ENCODE measurements at places on chromosomes 7 and 10.

DNA sequence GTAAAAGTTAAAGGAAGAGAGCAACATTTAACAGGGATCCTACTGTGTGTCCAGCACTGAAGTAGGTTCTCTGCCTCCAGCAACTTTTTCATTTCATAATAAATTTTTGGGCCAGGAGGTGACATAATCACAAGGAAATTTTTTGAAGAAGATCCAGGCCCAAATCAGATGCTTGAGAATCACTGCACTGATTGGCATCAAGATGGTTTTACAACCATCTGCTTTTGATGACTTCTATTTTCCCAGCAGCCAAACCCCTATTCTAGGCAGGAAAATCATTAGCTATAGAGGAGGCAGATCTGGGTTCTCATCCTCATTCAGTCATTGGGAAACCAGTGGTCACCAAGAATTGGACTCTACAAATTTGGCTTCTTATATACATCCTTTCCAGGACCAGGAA lies 79.0 kb downstream of the ARL4A start:
- DNase-seq = no peak

DNA sequence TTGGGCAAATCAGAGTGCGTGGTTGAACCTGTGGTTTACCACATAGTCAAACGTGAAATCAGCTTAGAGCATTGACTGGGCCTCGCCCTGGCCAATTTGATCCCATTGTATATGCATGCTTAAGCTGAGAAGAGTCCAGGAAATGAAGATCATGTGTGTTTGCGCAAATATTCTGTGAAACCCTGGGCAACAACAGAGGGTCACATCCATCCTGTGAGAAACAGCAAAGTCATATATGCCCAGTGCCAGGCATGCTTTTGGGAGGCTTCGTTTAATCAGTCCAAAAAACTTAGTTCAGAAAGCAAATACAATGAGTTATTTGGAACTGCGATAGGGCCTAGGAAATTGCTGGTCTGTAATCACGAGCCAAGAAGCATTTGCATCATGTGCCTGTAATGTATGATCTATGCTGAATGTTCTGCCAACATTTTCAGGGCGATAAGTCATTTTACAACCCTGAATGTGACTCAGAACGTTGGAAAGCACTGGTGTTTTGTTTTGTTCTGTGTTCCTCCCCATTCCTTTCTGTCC lies 412.1 kb upstream of the CELF2 start:
- peak; percentile 55 for DNase-seq

DNA sequence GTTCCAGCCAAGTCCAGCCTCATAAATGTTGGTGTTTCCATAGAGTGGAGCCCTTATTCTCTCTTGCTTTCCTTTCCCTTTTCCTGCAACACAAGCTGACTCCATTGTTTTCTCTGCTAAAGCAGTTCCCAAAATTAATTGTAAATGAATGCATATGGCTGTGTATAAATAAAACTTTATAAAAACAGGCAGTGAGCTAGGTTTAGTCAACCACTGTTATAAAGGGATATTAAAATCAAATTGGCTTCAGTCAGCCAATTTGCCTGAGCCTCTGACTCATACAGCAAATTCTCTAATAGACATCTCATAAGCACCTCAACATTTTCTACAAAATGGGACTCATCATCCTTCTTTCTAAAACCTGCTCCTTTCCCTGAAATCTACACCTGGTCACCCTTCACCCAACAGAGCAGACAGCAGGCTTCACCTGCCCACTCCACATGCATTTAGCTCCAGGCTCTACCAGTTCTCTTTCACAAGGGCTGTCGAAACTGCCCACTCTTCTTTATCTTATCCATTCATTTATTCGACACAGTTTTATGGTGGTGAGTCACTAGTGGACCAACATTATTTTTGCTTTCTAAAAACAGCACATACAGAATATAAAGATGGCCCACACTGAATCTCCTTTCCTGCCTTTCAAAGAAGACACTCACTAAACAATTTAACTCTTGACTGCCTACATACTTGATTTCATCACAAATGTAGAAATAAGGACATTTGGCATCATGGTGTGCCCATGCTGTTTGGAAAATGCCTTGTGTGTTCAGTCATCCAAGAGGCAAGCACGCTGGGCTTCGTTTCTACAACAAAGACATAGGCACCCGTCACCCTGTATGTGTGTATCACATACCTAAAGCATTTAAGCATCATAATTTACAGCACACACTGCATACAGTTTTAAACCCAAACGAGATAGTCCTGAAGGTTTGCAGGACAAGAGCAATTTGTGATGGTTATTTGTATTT lies 74.6 kb upstream of the C7orf33 start:
- DNase-seq = no peak

- no peak for DNase-seq
These were observed 26.6 kb upstream of the SNX10 start for GRCh38 chr7:26265065-26265464.

DNA sequence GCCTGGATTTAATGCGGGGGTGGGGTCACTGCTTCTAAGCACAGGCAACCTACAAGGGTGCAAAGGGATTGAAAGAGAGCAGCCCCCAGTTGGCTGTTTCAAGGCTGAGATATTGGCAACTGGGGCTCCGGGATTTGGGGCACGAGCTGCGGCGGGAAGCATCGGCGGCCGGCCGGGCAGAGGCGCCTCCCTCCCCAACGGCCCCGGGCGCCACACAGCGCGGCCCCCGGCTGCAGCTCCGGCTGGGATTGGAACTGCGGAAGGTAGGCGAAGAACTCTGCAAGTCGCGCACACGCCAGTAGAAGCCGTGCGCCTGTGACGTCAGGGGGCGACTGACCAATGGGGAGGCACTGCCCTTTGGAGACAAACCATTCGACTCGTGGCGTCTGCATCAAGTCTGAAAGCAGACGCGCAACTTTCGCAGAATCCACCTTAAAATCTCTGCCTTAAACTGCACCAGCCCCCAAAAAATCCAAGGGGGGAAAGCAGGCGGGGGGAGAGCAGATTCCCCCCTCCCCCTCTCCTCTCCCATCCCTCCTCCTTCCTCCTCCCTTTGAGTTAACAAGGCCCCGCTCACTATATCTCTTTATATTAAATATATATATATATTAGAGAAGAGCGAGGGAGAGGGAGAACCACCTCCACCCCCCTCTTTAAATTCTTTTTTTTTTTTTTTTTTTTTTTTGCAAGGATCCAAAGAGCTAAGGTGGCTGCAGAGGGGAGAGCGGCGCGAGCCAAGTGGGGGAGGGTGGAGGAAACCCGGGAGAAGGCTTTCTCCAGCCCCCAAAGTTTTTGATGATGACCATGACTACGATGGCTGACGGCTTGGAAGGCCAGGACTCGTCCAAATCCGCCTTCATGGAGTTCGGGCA lies at the start of gene DLX6:
TSS of gene DLX6 (plus strand) at position 371 of the 872 bp plus-strand sequence. CDS start at position 796, 425 bp downstream.
- DNase-seq = no peak

DNA sequence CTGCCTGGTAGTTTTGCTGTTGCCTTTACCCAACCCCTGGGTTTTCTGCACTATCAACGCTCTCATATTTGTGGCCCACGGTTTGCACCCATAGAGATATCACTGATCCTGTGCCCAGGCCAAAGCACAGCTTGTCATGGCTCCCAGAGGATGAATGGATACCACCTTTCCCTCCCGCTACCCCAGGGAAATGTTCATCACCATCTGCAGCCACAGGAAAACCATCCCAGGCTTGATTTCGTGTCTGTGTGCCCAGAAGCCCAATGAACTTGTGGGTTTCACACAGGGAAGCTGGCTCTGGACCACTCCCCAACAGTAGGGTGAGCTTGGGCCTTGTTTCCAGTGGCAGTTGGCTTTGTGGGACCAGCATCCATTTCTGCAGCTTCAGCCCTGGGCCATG lies 143.1 kb upstream of the GDF10 start:
- no peak for DNase-seq
